ENCODE measurements at places on chromosomes 3 and 15.

GRCh38 chr3:149833241-149833640 lies 20.2 kb downstream of the RNF13 start:
- no peak for DNase-seq

GRCh38 chr3:99712291-99712954 lies 74.0 kb downstream of the COL8A1 start:
- DNase-seq = no peak

DNA sequence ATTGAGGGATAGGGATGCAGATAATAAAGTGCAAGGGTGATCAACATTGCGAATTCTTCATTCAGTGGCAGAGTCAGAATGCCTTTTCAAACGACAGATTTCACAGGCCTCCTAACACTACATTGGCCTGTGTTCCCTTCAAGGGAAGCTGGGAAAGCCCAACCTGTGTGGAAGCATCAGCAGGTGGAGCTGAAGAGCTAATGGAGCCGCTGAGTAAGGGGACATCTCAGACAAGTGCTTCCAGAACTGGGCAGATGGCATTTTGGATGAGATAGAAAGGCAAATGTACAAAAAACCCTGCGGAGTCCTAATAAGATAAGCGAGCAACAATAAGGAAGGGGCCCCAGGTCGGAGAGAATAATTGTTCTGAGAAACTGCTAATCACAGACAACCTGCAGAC lies 8.5 kb upstream of the SLC24A5 start:
- peak; percentile 17 for DNase-seq

- no peak for DNase-seq
These were observed 59.6 kb upstream of the SKOR1 start for GRCh38 chr15:67765701-67766100.

- DNase-seq = no peak
These were observed 26.6 kb downstream of the SEMA7A start for GRCh38 chr15:74406992-74407705.

- no peak for DNase-seq
These were observed 429 bp upstream of the LOXL1 start for GRCh38 chr15:73925848-73926218.

DNA sequence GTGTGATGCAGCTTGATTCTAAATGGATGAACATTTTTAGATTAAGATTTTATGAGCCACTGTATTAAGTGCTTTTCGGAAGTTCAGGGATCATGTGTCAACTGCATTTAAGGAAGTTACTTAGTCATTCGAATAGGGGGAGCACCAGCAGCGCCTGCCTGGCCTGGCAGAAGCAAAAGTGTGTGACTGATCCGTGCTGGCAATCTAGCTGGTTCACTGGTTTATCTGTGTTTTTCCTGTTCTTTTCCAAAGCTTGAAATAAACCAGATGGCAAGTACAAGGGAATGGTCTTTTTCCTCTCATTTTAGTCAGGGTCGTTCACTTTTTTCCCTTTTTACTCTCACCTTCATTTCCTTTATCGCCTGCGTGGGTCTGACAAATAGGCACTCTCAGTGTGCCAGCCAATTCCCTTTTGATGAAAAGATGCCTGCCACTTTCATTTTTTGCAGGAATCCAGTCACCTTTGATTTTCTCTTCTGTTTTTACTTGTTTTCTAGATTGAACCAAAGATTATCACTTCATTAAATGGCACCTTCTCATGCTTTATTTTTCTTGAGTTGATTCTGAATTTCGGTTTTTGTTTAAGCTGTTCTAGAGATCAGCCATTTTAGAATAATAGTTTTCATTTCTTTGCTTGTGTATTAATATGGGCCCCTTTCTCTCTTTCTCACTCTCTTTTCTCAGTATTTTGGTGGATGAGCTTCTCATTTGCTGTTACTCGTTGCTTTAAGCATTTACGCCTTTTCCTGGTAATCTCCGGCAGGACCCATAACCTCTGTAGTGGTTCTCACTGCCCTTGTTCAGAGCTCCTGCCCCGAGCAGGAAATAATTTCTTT lies 2.8 kb downstream of the ABHD2 start:
- peak; percentile 45 for DNase-seq

GRCh38 chr3:52402706-52403270 lies 42.1 kb downstream of the SEMA3G start:
- DNase-seq = no peak

DNA sequence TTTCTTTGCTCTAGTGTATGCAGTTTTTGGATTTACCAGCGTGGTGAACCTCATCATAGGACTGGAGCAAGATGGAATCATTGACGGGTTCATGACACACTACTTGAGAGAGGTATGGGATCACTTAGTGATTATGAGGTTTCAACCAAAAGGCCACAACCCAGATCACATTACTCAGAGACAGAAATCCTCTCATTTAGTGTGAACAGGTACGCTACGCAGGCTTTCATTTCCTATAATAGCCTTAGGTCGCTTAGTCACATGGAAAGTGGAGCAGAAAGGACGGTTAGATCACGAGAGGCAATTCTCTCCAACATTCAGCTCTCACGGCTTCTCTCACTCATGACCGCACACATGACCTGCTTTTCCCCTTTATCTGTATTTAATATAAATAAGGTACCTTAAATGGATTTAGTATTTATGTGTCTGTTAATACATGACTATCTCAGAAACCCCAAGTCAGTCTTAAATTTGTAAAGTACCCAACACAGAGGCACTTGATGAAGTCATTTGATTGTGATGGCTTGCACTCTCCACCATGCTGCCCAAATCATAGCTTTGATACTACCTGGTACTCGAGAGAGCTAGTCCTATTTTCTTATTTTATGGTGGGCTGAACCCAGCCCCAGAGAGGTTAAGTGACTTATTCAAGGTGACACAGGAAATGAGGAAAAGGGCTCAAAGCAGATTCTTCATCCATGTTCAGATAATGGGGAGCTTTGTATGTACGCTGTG lies 8.6 kb downstream of the TM6SF1 start:
- no peak for DNase-seq

GRCh38 chr3:77456906-77457305 lies 417.0 kb downstream of the ROBO2 start:
- no peak for DNase-seq

GRCh38 chr3:46699676-46700523 lies 1.3 kb upstream of the TMIE start:
- DNase-seq = no peak

DNA sequence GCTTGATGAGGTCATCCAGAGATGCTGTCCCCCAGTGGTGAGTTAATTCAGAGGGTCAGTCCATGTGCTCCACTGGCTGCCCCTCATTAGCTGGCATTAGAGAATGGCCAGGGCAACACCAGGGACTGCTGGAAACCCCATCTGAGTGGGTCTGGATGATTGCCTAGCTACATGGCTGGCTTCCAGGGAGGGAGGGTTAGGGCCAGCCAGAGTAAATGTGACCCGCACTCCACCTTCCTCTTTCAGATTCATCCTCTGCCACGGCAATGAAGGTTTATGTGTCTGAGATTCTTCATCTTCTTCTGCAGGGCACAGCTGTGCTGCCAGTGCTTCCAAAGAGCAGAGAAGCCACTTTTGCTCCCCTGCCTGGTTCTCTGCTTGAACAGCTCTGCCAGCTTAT lies 391.9 kb downstream of the OCA2 start:
- no peak for DNase-seq

- no peak for DNase-seq
These were observed 102.1 kb downstream of the ASB7 start for GRCh38 chr15:100704281-100705055.

DNA sequence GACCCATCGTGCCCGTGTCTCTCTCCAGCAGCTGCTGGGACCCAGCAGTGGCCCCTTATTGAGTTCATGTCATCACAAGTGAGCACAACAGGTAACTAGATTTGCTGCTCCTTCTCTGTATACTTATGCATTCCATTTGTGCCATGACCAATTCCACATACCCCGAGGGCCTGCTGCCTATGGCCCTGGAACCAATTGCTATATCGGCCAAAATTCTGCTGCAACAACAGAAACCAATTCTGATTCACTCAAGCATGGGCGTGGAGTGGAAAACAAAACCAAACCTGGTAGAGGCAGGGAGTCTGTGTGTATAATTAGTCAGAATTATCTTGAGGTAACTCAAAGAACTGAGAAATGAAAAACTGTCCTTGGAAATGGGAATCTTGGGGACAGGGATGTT lies 516.6 kb downstream of the EPHB1 start:
- no peak for DNase-seq

- no peak for DNase-seq
These were observed 1.2 kb downstream of the TTC23 start for GRCh38 chr15:99248000-99248715.

DNA sequence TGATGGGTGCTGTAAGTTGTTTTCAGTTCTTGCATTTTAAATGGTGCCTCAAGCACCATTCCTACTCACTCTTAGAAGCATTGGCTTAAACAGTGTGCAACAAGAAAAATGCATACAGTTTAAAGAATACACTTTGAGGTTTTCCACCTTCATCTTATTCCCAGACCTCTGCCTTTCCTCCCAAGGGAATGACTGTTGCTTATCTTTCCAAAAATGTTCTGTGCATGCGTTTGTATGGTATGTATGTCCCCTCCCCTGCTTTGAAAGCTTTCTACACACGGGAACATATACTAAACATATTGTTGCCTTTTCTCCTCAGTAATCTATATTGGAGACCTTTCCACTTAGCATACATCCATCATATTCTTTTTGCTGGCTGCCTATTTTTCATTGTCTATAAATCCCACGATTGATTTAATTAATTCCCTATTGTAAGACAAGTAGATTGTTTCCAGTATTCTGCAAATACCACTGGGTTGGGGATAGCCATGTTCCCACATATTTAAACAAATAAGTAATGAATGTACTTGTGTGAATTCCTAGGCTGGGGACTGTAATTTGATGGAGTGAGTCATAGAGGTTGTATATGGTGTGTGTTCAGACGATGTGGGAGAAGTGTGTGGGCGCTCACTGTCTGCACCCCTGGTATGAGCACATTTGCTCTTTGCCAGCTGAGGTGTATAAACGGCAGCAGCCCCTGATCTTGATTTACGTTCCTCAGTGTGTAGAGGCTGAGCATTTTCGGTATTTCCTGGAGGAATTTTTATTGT lies 5.8 kb downstream of the TRAK1 start:
- DNase-seq = no peak

DNA sequence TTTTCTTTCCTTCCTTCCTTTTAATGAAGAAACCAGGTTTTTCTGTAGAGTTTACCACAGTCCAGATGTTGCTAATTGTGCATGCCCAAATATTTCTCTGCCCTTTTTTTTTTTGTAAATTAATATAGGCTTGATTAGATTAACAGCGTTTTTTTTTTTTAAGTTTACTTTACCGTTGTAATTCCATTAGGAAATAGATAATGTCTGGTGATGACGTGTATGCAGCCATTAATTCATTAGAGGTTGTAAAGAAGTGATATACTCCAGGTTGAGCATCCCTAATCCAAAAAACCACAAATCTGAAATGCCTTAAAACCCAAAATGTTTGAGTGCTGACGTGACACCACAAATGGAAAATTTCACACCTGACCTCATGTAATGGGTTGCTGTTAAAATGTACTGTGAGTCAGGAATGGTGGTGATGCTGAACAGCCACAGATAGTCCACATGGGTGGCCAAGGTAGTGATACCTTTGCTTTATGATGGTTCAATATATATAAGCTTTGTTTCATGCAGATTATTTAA lies 43.2 kb downstream of the KNL1 start:
- no peak for DNase-seq

- no peak for DNase-seq
These were observed 704.7 kb upstream of the ARPP21 start for GRCh38 chr3:34934660-34935059.

DNA sequence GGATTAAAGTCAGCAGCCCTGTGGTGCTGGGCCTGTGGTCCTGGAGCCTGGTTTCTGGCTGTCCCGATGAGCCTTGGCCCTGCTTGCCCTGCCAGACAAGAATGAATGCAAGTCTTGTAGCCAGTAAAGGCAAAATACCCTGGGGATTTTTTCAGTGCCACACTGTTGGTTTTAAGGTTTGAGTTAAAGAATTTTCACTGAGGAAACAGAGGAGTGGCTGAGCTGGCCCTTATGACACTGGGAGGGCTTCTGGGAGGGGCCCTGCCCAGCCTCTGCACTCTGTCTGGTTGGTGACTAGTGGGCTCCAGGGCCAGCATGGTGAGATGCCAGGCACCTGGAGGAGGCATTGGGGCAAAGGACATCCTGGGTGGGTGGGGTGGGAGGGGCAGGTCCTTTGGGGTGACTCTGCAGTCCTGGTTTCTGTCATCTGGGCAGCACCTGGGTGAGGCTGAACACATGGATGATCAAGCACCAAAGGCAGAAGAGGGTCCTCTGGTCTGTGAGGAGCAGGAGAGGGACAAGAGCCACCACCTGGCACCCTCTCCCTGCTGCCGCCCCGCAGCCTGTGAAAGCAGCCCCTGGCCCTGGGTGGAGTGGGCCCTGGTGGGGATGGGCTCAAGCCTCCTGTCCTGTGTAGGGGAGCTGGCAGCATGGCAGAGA lies 12.5 kb upstream of the PLA2G4E start:
- no peak for DNase-seq

DNA sequence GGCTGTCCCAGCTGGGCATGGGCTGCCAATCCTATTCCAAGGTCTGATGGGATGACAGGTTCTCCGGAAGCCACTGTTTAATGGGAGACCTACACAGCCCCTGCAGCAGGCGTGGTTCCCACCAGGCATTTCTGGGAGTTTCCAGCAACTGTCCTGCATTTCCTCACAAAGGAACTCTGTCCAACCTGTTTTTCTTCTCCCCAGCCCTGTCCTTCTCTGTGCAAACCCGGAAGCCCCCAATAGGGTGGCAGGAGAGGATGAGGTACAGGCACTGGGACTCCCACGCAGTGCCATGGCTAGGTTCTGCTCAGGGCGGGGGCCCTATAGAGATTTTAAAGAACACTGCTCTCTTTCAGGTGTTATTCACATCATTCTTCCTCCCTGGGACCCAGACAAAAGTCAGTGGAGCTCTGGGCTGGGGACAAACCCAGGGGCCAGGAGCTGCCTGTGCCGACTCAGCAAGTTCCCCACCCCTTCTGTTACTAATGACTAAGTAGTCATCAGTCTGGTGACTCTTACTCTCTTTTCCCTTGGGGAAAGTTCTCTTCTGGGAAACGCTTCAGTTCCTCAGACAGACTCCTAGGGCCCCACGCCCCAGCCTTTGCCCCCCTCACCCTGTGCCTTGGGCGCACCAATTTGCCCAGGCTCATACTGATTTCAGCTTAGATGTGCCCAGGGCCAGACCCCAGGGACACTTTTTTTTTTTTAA lies 97.7 kb downstream of the CD47 start:
- DNase-seq = no peak

DNA sequence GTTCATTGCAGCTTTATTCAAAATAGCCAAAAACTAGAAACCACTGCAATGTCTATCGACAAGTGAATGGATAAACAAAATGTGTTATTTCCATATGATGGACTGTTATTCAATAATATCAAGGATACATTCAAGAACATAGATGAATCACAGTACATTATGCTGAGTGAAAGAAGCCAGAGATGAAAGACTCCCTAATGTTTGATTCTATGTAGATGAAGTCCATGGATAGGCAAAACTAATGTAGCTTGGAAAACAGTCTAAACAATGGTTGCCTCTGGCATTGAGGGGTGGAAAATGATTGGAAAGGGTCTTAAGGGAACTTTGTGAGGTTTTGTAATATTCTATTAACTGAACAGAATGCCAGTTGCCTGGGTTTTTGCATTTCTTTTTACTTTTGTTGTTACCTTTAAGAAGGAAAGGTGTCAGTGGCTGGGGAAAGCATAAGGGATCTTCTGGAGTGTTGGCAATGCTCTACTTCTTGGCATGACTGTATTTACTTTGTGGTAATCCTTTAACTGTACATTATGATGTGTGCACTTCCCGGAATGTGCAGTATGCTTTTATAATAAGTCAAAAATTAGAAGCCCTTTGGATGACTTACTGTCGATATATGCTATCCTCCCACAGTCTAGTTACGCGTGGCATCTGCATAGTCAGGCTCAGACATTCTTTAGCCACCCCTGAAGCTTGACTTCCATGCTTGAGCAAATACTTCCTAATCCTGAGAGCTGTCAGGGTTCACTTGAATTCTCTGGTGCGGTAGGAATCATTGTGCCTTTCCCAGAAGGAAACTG lies 20.5 kb upstream of the ATP10A start:
- DNase-seq = no peak

Data from SHP77 (cell line).